Aortic smooth muscle cell (primary cell): ENCODE measurements at places on chromosomes 7 and 10. TPM values are rescaled to one million over a fixed set of nuclear protein-coding genes. Genes with fewer than 3 reads are reported as not detected.

ZNF479 gene
- total RNA-seq = not detected in 2 replicates

PKD1L1 gene
- 0.13 and 0.25 TPM in 2 replicates for total RNA-seq

OR2A42 gene
- total RNA-seq = 0.06 TPM in 1 of 2 replicates, not detected in the other

RASSF4 gene
- 12.1 and 12.6 TPM in 2 replicates for total RNA-seq

NAT16 gene
- total RNA-seq = not detected in 2 replicates

COBL gene
- not detected in 2 replicates for total RNA-seq

CYP3A4 gene
- total RNA-seq = not detected in 2 replicates

ZNF117 gene
- 3.6 and 4.7 TPM in 2 replicates for total RNA-seq

SPRN gene
- 0.12 and 0.13 TPM in 2 replicates for total RNA-seq

CTBP2 gene
- 51.7 and 64.5 TPM in 2 replicates for total RNA-seq
